Ecto neural progenitor cell (in vitro differentiated cells): ENCODE measurements at places on chromosomes 2 and 18.

GRCh38 chr2:199465390-199465789 lies 7.7 kb upstream of the SATB2 start:
- DNase-seq: no peak

DNA sequence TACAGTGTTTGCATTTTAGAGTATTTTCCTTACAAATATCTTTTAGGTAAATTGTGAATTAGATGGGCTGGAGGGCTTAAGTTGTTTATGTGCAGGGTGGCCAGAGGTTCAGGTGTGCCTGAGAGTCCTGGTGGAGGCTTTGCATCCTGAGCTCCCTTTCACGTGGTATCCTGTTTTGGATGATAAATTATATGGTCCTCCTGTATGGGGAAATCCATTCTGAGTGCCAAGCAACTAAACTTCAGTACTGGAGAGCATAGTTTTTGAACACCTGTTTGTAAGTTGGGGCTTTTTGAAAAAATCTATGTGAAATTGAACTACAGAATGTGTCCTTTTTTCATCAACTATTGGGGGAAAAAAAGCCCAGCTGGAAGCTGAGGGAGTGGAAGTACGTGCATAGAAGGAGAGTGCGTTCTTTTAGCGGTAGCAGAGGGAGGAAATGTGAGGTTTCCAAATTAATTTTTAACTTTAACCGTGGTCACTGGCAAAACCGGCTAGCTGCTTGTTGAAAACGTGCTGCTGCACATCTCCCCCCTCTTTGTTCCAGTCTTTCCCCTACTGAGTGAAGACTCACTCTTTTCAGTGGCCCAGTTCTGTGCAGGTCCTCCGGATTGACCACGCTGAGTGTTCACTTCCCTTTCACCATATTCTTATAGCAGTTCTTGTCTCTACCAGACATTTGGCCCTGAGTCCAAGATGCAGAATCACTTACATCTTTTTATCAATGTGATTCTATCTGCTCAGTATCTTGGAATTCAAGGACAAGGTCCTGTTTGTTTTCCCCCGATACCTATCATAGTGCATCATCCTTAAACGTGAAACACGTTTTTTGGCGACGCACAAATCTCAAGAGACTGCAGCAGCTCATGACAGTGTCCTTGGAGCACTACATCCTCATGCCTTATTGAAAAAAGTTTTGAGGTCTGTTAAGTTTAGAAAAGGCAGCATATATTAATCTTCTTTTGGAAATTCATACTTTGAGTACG lies 15.3 kb downstream of the CNOT11 start:
- no peak for DNase-seq

DNA sequence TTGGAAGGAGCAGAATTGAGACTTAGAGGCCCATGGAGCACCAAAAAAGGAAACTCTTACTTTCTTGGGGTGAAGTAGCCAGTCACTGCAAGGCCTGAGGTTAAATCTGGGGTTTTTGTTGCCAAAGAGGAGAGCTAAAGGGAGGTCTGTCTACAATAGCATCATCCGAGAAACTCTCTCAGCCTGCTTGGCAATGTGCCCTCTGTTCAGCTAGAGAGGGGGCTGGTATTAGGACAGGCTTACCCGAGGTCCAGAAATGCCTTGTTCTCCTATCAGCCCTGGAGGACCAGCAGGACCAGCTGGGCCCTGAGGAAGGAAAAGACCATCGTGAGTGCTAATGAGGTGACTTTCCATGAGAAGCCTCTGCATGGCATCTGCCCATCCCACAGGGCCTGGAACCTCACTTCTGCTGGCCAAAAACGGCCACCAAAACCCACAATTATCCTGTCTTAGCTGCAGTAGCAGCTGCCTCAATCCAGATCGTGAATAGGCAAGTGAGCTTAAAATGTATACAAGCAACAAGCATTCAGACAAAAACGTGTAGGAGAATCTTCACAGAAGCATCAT lies 61.6 kb downstream of the COL6A3 start:
- DNase-seq: no peak

- no peak for DNase-seq
Observed at GRCh38 chr2:131037398-131038257, 55.6 kb downstream of the FAM168B start.

- no peak for DNase-seq
Observed at GRCh38 chr2:3876685-3877084, 173.3 kb downstream of the DCDC2C start.

- DNase-seq: no peak
Observed at GRCh38 chr2:45115181-45115580, 105.9 kb upstream of the SIX2 start.

DNA sequence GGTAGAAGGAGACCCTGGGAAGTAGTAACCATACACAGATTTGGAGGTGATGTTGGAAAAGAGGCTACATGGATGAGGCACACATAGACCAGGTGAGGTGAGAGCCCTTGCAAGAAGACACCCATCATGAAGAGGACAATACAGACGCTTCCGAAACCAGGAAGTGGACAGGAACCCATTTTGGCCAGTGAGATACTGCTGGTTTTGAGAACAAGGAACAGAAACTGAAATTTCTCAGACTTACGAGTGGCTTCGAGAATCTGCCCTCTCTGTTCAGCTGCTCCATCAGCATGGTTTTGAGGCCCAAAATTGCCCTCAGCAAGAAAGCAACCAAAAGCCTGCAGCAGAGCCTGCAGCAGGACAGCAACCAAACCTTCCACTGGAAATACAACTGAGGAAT lies 479.1 kb upstream of the NRXN1 start:
- no peak for DNase-seq

- DNase-seq: no peak
Observed at GRCh38 chr2:54454548-54455130, 1.5 kb upstream of the SPTBN1 start.

DNA sequence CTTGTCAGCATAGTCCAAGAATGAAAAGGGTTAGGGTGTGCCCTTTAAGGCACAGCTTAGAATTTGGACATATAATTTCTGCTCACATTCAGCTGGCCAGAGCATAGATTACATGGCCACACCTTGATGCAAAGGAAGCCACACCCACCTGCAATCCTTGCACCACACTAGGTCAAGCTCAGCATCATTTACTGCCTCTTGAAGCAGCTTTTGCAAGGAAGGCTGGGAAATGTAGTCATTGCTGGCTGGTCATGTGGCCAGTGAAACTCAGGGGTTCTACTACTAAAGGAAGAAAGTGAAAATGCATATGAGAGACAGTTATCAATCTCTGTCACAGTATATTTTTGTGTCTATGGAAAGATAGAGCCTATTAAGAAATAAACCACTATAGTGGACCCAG lies 159.3 kb downstream of the GFPT1 start:
- DNase-seq: no peak

GRCh38 chr2:169461143-169461542 lies 18.2 kb upstream of the BBS5 start:
- DNase-seq: no peak

DNA sequence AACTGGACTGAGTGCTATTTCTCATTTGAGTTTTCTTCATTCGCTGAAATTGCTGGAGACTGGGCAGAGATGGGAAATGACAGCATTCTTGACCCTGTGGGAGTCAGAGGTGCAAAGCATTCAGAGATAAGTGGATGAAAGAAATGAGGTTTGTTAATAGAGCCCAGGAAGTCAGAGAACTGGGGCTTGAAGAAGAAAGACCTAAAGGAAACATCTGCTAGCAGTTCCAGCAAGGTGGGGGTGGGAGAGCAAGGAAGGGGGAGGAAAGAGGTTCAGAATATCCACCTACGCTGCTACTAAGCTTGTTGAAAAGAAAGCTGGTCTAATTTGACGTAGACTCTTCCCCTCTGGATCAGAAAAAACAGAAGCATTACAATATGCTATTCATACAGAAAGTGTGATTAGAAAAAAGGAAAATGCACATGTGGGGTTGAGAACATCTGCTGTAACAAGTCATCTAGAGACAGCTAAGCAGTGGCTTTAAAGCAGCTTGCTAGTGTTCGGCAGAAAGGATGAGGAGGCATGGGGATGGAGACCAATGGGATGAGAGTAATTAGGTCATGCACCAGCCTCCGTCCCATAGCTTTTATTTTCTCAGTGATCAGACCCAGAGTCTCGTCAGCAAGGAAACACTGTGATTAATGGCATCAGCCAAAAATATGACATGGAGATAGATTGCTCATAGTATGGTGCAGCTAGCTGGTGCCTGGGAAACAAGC lies 29.7 kb downstream of the NAB1 start:
- DNase-seq: no peak

DNA sequence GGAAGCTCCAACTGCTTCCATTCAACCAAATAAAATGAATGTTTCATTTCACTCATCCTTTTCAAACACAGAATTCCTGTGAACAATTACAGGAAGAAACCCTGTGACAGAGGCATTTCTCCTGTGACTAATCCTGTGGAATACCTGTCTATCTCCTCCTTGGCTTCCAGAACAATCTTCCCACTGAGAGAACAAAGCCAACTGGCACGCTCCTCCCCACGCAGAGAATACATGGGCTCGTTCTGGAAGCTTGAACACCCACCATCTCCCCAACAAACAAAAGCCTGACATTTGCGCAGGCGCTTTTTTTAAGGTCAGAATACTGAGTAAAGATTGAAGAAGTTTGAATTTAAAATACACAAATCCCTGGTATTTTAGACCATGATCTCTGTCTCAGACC lies 104.7 kb upstream of the SLC66A3 start:
- no peak for DNase-seq

- DNase-seq: no peak
Observed at GRCh38 chr2:166297951-166298350, 77.8 kb downstream of the SCN9A start.

DNA sequence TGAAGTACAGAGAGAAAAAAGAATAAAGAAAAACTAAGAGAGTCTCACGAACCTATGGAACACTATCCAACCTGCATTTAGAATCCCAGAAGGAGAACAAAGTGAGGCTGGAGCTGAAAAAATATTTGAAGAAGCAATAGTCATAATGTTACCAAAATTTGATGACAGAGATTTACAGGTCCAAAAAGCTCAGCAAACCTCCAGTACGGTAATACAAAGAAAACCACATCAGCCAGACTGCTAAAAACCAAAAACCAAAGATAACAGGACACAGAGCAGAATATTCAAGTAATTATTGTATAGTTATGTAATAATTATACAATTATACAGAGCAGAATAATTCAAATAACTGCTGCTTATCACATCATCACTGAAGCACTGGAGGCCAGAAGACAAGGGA lies 23.7 kb downstream of the ATL2 start:
- DNase-seq: no peak

DNA sequence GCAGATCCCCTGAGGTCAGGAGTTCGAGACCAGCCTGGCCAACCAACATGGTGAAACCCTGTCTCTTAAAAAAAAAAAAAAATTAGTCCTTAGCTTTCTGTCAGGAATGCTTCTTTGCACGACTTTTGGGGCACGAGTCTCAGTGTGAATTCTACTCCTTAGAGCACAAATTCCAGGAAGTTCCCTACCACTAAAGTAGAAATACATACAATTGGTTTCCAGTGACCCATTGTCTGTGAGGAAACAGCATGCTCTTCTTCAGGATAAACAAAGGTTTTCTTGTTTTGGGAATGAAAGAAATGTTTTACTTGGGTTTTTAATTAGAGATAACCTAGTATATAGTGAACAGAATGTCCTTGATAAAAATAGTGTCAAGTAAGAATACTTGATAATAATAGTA lies 23.7 kb downstream of the PSMA8 start:
- no peak for DNase-seq

- DNase-seq: no peak
Observed at GRCh38 chr2:54597153-54597848, 126.2 kb upstream of the EML6 start.

DNA sequence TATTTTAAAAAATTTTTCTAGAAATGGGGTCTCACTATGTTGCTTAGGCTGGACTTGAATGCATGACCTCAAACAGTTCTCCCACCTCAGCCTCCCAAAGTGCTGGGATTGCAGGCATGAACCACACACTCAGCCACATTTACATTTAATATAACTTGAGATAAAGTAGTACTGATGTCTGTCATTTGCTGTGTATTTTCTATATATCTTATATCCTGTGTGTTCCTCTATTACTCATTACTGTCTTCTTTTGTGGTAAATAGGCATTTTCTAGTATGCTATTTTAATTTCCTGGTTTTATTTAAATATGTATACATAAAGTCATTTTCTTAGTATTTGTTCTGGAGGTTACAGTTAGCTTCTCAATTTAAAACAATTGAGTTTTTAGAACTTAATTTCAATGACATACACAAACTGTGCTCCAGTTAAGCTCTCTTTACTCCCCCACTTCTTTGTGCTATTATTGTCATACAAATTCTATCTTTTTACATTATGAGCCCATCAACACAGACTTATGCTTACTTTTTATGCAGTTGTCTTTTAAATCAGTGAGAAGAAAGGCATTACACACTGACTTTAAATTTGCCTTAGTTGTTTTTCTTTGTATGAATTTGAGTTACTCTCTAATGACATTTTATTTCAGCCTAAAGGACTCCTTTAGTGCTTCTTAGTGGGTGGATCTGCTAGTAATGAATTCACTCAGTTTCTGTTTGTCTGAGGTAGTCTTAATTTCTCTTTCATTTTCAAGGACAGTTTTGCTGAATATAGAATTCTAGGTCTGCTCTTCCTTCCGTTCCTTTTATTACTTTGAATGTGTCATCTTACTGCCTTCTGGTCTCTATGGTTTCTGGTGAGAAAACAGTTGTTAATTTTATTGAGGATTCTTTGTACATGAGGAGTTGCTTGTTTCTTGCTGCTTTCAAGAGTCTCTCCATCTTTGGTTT lies 6.2 kb upstream of the INPP4A start:
- no peak for DNase-seq

GRCh38 chr2:235595422-235596010 lies 101.7 kb downstream of the AGAP1 start:
- peak; percentile 69 for DNase-seq

- DNase-seq: no peak
Observed at GRCh38 chr2:45103351-45104345, 94.4 kb upstream of the SIX2 start.

DNA sequence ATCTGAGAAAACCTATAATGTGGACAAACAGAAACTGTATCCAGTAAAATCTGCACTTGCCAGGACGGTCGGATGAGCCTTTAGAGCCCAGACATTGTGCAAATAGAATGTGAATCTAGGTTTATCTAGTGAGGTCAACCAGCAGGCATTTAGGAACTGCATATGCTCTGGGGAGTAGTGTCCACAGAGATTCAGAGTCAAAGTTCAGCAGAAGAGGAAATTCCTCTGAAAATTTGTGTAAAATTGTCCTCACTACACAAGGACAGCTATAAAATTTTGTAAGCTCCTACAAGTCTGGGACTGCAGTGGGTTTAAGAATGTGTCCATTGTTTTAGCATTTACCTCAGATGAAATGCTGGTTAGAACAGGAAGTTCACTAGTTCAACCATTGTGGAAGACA lies 9.8 kb upstream of the NDUFV2 start:
- no peak for DNase-seq

- DNase-seq: no peak
Observed at GRCh38 chr2:158484892-158485556, 28.3 kb downstream of the PKP4 start.

DNA sequence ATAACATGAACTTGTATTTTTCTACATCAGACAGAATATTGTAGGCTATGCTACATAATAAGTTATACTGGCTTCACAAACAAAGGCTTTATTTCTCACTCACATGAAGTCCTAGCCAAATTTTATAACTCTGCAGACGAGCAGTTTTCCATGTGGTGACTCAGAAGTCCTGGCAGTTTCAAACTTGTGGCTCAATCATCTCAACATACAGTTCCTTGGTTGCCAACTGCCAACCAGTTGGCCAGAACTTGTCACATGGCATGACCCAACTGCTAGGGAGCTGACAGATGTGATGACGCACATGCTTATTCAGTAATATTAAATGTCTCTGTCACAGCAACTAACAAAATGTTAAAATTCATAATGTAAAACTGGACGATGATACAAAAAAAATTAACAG lies 63.8 kb upstream of the ZC3H15 start:
- DNase-seq: no peak
